ENCODE measurements at places on chromosomes 16 and 17.
A peak's percentile ranks its signal among the peaks of the same experiment; 100 is the strongest.

GRCh38 chr16:66159987-66160386 lies 206.5 kb upstream of the CDH5 start:
- peak; percentile 16 for DNase-seq

GRCh38 chr17:76909971-76910760 lies 42.0 kb downstream of the MGAT5B start:
- DNase-seq, result peak; percentile 6

GRCh38 chr16:78198288-78198687 lies 98.8 kb downstream of the WWOX start:
- DNase-seq, result no peak

- no peak for DNase-seq
These were observed 21.4 kb upstream of the ZFP90 start for GRCh38 chr16:68517606-68518166.

DNA sequence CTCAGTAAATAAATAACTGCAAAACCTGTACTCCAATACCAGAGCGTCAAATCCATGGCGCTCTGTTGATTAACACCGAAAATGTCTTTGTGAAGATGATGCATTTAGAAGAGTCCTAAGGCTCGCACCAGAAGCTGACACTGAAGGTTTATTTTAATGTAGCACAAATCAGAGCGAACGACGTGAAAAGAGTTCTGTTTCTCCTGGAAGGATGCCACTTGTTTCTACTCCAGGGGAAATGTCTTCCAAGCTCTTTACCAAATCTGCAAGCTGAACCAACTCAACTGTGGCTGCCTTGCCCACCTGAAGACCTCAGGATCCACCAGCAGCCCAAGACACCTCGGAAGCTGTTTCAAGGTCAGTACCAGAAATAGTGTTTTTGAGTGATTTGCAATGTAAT lies 194.4 kb upstream of the MAF start:
- DNase-seq, result no peak

DNA sequence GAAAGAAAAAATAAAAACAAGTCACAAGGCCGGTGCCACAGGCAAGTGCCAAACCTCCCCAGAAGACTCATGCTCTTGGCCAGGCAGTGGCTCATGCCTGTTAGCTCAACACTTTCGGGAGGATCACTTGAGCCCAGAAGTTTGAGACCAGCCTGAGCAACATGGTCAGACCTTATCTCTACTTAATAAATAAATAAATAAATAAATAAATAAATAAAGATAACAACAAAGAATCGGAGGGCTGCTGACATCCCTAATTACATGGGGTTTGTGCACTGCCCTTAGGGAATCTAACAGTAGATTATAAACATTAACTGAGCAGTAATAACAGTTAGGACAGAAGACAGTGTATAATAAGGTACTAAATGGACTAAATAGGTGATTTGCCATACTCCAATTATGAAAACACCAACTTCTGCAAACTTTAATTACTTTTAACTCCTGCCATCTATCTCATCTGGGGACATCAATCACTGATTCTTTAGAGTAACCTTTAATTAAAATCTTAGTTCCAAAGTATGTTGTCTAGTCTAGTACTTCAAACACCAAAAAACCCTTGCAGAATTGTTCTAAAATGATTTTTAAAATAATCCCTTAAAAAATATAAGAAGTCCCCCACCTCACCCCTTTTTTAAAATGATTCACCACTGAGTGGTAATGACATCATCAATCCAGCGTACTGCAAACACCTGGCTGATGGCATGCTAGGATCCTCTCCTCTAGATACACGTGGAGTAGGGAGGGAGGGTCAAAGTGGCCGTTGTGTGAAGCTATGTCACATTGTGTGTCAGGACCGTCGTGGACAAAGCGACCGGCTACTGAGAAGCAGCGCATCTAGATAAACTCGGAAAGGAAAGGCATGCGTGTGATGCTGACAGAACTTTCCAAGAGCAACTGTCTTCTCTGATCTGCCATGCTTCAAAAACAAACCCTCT lies 28.5 kb downstream of the CYTH1 start:
- no peak for DNase-seq

DNA sequence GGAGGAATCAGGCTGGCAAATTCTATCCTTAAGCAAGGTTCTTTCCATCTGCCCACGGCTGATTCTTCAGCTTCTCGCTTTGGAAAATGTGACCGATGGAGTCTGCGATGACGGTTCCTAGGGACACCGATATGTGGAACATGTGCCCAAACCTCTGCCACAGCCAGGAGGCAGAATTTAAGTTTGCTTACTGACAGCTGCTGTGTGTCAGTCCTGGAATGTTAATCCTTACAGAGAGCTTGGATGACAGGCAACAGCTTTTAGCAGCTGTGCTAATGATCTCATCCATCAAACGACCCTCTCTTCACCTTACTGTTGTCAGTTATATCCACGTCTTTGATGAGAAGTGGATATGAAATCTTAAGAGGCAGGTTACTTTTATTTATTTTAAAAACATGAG lies 11.4 kb upstream of the MYH13 start:
- no peak for DNase-seq

DNA sequence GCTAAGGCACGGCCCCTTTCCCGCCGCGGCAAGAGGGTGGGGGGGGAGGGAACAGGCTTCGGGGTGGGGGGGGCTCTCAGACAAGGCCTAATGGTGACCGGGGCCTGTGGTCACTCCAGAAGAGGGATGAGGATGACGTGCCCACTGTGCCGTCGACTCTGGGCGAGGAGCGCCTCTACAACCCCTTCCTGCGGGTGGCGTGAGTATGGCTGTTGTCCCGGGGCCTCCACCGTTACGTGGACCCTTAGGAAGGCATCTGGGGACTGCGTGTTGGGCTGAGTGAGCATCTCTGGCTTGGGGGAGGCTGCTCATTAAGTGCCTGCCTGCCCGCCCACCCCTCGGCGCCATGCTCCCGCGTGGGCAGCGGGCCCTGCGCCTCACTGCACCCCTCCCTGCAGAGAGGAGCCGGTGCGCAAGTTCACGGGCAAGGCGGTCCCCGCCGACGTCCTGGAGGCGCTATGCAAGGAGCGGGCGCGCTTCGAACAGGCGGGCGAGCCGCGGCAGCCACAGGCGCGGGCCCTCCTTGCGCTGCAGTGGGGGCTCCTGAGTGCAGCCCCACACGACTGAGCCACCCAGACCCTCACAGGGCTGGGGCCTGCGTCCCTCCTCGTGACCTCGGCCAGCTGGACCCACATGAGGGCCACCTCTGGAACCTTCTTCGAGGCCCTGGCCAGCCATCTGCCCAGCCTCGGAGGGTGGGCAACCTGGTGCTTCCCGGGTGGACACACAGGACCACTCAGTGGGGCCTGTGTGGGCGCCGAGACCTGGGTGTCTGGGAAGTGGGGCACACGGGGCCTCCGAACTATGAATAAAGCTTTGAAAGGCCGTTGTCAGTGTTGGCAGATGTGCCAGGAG lies 2.2 kb downstream of the HAGHL start:
- DNase-seq, result no peak

GRCh38 chr16:77624085-77624484 lies 98.2 kb upstream of the NUDT7 start:
- DNase-seq, result no peak

GRCh38 chr17:76125391-76125675 lies 15.7 kb downstream of the FOXJ1 start:
- no peak for DNase-seq

DNA sequence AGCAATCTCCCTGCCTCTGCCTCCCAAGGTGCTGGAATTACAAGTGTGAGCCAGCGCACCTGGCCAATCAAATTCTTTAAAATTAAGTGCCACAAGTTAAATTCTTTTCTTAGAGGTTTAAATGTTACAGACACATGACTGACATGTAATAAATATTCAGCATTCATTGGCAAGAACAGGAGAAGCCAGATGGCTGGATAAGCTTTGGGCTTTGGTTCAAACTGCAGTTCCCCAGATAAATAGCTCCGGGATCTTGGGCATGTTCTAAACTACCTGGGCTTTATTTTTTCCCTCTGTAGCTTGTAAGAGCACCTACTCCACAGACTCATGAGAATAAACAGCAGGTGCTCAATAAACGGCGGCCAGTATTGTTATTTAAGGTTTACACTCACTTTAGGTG lies 34.1 kb downstream of the ABAT start:
- no peak for DNase-seq

GRCh38 chr16:82005027-82005830 lies 6.0 kb downstream of the SDR42E1 start:
- no peak for DNase-seq

DNA sequence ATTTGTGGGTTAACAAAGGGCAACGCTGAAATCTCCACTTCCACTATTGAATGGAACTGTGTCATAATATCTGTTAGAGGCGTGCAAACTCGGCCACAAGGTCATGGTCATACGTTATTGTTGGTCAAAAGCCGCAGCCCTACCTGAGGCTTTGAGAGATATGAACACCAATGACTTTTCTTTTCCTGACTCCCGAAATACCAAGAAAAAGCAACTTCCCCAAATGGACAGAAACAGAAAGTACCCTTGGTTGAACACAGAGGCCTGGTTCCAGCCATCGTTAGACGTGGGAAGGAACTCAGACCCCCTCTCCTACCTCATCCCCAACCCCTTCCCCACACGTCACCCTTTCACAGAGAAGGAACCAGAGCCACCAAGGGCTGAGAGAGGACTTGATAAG lies 1.4 kb upstream of the PIK3R5 start:
- DNase-seq, result no peak

GRCh38 chr16:2913603-2914002 lies 1.9 kb downstream of the FLYWCH1 start:
- DNase-seq, result no peak

DNA sequence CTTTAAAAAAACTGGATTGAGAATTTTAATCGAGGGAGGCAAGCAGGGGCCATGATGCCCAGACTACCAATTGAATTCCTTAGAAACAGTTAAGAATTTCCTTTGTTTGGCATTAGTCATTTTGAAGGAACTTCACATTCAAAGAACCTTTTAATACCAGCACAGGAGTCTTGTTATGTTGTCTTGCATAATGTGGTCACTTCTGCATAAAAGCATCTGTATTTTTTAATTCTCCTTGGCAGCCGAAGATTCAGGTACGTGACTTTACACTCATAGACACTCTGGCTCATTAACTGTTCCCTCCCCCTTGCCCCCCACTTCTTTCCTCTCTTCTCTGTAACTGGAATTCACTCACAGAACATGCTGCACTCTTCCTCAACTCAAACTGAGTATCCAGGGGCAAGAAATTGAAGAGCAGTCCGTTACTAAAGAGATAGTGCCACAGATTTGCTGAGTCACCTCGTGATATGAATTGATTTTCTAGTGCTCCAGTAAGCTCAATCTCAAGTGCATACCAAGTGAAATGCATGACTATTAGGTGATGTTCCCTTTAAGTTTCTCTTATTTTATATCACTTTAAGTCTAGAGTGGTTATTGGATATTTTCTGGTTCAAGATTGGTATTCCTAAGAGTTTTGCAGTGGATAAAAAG lies 572.2 kb upstream of the SOX9 start:
- no peak for DNase-seq

DNA sequence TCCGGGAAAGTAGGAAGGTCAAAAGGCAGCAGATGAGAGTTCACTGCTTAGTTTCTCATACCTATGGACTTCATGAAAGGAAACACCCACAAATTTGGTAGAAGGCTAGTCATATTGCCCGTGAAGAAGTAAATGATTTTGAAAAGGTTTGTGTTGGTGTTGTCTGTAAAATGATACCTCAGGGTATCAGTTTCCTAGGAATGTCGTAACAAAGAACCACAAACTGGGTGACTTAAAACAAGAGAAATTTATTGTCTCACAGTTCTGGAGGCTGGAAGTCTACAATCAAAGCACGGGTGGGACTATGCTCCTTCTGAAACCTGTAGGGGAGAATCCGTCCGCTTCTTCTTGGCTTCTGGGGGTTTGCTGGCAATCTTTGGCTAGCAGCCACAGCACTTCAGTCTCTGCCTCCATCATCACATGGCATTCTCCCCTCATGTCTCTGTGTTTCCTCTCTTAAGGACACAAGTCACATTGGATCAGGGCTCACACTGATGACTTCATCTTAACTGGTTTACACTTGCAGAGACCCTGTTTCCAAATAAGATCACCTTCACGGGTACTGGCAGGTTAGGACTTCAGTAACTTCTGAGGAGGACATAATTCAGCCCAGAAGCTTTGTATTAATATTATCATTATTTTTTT lies 2.0 kb upstream of the NAE1 start:
- DNase-seq, result peak; percentile 77

DNA sequence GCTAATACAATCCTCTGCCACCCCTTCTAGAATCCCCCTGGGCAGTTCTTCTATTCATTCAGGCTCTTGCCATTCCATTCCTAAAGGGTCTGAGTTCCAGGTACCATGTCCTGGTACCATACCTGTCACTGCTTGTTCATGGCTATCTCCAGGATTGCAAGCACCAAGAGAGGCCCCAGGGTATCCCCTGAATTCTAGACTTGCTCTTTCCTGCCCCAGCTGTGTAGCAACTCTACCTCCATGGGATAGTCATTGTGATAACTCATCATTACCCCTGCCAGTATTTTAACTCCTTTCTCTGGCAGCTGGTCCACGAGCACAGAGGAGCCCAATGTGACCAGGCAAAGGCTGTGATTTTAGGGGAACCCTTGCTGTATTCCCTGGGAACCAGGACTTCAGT lies 143.7 kb upstream of the CDH5 start:
- DNase-seq, result no peak

DNA sequence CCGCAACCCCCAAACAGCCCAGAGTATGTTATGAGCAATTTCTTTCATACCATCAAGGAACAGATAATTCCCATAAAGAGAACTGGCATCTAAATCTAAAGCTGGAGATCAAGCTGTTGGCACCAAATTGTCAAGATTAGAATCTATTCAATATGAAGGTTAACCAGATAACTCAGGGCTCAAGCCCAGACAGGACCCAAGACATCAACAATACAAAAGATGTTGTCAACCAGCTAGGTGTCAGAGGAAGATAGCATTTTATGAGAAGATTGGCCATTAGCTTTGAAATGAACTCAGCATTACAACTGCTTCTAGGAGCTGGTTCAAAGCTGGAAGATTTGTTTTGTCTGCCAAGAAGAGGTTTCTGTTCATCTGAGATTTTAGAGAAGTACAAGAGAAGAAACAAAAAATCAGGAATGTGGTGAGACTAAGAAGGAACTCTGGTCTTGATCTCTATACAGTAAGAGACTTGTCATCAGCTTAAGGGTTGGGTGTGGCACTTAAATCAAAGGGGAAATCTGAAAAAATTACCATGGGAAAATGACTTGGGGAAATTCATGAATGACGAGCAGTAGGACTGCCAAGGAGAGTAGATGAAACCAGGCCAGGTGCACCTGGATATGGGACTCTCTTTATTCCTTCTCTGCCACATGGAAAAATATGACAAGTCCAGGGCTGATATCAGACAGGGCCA lies 64.2 kb upstream of the COX10 start:
- no peak for DNase-seq

- DNase-seq, result no peak
These were observed 14.2 kb downstream of the SPHK1 start for GRCh38 chr17:76398523-76399174.

- no peak for DNase-seq
These were observed 221.8 kb downstream of the CDH11 start for GRCh38 chr16:64900019-64900418.

- no peak for DNase-seq
These were observed 168.1 kb downstream of the XYLT1 start for GRCh38 chr16:17302620-17303019.

GRCh38 chr16:82991966-82992675 lies 365.4 kb downstream of the CDH13 start:
- no peak for DNase-seq

All from fibroblast of gingiva (primary cell).